ENCODE measurements at places on chromosomes 2 and 18.

DNA sequence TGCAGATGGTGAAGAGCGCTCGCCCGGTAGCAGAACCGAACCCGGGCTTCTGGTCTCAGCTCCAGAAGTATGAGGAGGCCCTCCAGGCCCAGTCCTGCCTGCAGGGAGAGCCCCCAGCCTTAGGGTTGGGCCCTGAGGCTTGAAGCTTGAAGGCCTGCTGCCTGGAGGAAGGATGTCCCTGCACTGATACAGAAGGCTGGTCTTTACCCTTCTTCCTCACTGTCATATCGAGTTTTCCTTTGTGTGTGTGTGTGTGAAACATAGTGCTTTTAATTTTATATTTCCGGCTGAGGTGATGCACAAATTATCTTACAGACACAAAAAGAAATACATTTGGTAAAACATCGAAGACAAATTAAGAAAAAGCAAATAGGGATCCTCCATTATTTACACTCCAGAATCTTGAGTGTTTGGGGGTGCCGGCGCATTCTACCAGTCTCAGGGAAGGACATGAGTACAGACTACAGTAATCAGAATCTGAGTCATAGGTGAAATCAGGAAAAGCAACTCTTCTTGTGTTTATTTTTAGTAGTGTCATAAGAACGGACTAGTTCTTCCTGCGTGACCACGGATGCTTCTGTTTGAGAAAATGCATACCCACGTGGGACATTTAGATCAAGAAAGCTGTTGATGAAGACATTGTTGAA, 1.3 kb downstream of the DUSP28 start:
- peak; percentile 30 for DNase-seq

- no peak for DNase-seq
These were observed 69.2 kb upstream of the HNRNPA3 start for GRCh38 chr2:177143444-177143843.

DNA sequence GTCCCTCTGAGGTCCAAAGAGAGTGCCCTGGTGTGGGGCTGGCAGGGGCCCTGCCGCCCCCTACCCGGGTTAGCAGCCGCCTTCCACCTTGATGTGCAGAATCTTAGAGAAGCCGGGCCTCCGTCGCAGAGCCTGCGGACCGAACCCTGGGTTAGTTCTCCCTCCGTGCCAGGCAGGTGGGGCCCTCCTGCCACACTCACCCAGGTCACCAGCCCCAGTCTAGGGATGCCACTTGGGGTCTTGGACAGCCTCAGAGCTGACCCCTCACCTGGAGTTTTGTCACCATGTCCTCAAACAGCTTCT, 24.8 kb downstream of the CCT7 start:
- DNase-seq, result no peak

DNA sequence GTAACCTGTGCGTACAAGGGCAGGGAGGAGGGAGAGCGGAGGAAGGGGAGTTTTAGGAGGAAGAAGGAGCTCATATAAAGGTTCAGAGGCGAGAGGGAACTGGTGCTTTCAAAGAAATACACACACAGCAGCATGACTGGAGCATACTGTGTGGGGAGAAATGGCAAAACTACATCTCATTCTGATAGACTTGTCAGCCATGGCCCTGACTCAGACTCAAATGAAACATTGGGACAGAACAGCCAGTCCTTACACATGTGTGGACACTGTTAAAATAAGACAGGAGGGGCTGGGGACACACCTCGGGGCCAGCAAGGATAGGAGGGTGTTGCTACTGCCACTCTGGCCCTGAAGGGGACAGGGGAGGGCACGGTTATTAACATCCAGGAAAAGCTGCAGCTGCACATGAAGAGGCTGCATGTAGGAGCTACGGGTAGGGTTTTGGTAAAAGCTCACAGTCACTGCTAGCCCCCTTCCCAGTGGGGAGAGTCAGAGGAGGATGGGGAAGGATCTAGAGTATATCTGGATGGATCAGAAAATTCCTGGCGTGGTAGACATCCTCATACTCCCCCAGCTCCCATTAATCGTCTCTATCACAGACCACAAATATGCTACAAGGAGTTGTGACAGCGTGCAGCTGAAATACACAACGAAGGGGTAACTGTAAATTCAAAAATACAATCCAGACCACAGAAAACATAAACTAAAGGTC, 110.5 kb downstream of the GATA6 start:
- no peak for DNase-seq

Measured in CD4-positive, alpha-beta T cell treated with Interleukin-6 at 100 ng/mL for 8 hours (primary cell).